ENCODE measurements at places on chromosomes 16 and 17.
A peak's percentile ranks its signal among the peaks of the same experiment; 100 is the strongest.

DNA sequence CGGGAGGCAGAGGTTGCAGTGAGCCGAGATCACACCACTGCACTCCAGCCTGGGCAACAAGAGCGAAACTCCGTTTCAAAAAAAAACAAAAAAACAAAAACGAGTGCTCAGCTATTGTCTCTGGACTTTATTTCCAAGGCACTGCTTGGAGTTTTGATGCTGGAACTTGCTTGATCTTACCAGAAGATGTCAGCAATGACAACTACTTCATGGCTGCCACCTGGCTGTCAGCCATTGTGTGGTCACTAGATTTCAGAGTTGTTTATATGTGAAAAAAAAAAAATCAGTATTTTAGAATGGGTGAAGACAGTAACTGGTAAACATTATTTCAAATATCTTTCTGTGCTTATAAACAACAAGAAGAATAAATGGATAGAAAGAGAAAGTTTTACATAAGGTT, 26.3 kb upstream of the OR4D1 start:
- peak; percentile 35 for DNase-seq

DNA sequence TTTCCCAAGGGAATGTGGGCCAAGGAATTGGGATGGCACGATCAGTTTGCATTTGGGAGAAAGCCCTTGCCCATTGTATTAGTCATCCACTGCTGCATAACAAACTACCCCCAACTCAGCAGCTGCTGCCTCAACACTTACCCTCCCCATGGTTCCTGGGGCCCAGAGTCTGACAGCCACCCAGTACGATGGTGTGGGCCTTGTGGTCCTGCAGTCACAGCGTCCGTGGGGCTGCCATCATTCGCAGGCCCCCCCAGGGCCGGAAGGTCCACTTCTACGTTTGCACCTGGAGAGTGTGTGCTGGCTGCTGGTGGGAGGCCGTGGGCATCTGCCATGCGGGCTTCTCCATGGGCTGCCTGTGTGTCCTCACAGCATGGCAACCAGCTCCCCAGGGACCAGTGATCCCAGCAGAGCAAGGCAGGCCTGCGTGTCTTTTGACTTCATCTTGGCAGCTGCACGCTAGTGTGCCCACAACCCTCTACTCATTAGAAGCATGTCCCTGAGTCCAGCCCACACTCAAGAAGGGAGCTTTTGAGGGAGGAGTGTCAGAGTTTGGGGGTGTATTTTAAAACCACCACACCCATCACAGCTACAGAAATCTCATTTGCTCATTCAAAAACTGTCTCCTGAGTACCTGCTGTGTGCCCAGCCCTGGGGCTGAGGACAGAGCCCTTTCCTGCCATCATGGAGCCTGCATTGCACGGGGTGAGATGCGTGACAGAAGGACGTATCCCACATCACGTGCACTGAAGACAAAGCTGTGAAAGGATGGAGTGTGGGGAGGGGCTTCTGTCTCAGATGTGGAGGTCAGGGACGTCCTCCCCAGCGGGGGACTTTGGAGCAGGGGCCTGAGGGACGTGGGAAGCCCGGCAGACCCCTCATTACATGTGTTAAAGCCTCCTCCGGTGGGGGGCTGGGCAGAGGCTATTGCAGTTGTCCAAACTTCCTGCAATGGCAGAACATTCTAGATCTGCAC, 185.0 kb upstream of the ZNF469 start:
- no peak for DNase-seq

- no peak for DNase-seq
Measured at GRCh38 chr17:71301063-71301462, 819.8 kb upstream of the SOX9 start.

DNA sequence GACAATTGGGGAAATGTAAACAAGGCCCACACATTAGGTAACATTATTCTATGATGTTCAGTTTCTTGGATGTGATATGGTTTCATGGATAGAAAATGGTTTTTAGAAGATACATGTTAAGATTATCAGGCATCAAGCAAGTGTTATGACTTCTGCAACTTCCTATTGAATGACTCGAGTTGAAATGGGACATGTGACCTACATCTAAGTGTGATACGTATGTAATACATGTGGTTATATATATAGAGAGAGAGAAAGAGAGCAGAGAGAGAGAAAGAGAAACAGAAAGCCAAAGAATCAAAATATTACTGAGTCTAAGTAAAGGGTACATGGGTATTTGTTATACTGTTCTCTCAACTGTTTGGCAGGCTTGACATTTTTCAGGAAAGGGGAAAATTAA, 1.7 kb downstream of the TMEM170A start:
- no peak for DNase-seq

GRCh38 chr17:82418001-82418986, at the start of the genes HEXD and OGFOD3:
Gene HEXD, plus strand, starts transcription at chr17:82418347. Its CDS starts 1,453 bp downstream, at chr17:82419800.
Gene OGFOD3, minus strand, starts transcription at chr17:82418586. Its CDS starts 101 bp downstream, at chr17:82418485.
- DNase-seq: peak; percentile 88

- DNase-seq: no peak
Measured at GRCh38 chr17:73600103-73600871, 44.0 kb downstream of the SDK2 start.

GRCh38 chr16:55543472-55543871, 23.0 kb upstream of the CAPNS2 start:
- peak; percentile 37 for DNase-seq

DNA sequence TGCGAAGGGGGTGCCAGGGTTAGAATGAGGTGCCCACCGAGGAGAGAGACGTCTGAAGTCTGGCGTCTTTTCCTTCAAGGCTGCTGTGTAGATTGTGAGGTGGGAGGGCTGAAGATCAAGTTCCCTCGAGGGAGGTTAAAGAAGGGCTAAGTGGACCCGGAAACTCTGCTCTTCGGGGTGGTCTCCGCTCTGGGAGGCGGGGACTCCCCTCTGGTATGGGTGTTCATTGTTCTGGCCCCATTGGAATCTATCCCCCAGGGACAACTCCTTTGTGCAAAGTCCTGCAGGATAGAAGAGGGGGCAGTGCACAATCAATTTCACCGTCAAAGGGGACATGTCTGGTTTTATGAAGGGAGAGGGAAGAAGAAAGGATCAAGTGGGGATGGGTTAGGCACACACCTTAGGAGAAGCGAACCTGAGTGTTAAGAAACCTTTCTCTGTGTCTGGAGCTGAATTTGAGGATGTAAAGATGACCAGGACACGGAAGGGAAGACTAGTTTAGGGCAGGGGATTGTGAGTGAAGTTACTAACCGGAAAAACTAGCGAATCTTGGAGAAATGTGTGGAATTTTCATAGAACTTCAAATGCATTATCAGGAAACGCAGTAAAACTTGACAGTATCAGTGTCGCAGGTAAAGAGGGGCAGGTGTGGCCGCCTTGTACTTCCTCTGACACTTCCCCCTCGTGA, 809 bp upstream of the RAB34 start:
- DNase-seq: no peak

DNA sequence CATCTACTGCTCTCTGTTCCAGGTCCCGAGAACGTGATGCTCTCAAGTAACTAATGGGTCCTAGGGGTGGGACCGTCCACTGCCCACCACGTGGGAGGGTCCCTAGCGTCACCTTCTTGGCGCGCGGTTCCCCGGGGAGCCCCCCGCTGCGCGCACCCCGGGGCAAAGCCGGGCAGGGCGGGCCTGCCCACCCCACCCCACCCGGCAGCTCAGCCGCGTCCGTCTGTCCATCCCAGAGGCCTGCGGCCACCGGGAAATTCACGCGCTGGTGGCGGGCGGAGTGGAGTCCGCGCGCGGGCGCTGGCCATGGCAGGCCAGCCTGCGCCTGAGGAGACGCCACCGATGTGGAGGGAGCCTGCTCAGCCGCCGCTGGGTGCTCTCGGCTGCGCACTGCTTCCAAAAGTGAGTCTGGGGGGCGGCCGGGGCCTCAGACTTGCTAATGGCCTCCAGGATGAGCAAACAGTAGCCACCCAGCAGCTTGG, 494 bp downstream of the PRSS41 start:
- DNase-seq: no peak

GRCh38 chr17:77880711-77881450, 77.6 kb upstream of the TNRC6C start:
- no peak for DNase-seq

- peak; percentile 18 for DNase-seq
Measured at GRCh38 chr17:71460943-71461342, 659.9 kb upstream of the SOX9 start.

GRCh38 chr16:84806256-84806889, 13.4 kb upstream of the CRISPLD2 start:
- no peak for DNase-seq

DNA sequence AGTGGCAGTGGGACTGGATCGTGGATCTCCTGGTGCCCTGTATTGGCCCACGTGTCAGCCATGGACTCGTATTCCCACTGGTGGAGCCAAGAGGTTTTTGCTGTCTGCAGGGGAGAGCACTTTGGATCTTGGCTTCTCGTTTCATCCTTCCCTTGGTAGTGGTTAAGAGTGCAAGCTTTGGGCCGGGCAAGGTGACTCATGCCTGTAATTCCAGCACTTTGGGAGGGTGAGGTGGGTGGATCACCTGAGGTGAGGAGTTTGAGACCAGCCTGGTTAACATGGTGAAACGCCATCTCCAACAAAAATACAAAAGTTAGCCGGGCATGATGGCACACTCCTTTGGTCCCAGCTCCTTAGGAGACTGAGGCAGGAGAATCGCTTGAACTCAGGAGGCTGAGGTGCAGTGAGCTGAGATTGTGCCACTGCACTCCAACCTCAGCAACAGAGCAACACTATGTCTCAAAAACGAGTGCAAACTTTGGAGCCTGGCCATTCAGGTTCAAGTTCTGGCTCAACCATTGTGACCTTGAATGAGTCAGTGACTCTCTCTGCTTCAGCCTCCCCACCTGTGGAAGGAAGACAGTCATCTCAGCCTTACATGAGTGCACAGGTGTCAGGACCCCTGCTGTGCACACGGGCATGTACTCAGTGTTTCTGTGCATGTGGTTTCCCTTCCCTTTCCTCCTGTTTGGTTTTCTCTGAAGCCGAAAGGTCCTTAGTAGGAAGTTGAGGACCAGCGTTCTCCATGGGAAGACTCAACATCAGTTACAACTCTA, 57.4 kb downstream of the PLCG2 start:
- no peak for DNase-seq

- DNase-seq: peak; percentile 62
Measured at GRCh38 chr16:85202631-85203461, 90.6 kb upstream of the CIBAR2 start.

DNA sequence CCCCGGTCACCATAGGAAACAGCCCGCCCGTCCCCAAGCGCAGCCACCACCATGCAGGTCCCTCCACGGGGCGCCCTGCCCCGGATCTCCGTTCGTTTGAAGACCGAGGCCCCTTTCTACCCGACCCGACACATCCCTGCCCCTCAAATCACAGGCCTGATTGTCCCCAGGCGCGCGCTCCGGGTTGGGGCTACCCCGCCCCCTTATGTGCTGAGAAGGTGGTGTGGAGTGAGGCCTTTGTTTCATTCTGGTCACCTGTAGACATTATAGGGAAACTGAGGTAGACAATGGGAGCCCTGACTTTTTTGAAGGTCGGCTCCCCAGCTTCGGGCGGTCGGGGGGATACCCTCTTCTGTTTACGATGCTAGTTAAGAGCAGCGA, 763 bp upstream of the ACTG1 start:
- peak; percentile 51 for DNase-seq

- no peak for DNase-seq
Measured at GRCh38 chr17:74785981-74786360, 9.8 kb upstream of the NAT9 start.

DNA sequence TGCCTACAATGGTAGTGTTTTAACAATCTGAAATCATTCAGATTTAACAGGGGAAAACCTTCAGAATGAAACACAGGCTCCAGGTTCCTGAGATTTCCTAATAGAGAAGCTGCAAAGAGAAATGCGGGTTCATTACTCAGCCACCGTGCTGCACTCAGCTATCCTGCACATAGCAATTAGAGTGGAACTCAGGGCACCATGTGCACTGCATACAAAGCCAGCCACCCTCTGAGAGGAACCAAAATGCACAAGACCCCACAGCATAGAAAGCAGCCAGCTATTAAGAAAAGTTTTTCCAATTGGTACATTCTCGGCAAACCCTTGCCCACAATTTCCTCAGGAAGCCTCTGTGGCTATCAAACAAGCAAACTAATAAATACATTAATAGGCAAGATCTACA, 37.4 kb downstream of the TOM1L2 start:
- peak; percentile 56 for DNase-seq

DNA sequence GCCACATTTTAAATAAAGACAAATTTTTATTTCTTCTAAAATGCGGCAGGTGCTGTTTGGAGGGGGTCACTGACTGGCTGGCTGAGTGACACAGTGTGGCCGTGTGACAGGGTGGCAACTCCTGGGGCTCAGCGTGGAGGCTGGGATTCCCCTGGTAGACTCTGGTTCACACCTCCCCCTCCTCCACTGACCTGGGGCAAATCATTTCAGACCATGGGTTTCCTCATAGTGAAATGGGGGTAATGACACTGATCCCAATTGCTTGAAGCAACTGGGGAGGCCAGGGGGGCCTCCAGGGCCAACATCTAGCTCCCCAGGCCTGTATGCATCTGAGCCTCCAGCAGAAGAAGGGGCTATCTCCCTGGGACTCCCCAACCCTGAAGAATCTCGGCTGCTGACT, 6.6 kb downstream of the HSD11B2 start:
- no peak for DNase-seq

DNA sequence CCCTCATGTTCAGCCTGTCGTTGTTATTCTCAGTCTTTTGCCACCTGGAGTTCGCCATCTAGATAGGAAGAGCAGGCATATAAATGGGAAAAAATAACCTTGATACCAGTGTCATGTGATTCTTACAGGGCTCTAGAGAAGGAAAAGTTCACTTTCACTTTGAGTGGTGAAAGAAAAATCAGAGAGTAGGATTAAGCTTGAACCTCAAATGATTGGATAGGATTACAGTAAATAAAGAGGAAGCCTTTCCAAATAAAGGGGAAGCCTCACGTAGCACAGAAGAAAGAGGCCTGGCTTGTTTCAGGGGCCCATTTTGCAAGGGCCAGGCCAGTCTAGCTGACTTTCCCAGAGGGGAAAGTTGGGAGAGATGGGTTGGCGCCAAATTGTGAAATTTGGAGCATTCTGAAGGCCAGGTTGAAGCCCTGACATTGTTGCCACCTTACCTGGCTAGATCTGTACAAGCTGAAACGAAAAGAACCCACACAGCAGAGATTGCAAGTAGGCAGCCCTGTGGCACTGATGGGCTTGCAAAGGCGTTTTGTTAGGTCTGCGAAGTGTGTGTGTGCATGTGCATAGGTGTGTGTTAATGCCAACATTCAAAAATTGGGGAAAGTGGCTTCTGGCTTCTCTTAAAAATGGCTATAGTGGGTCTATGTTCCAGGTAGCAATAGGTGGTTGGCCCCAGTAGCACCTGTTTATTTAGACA, 38.8 kb downstream of the TMC6 start:
- DNase-seq: no peak

GRCh38 chr17:50689251-50689650, 18.5 kb downstream of the ANKRD40 start:
- DNase-seq: no peak

Measured in Ammon's horn (tissue), 1 donor.